GM06990 (cell line): ENCODE measurements at places on chromosomes 3 and 15.
A peak's percentile ranks its signal among the peaks of the same experiment; 100 is the strongest.

DNA sequence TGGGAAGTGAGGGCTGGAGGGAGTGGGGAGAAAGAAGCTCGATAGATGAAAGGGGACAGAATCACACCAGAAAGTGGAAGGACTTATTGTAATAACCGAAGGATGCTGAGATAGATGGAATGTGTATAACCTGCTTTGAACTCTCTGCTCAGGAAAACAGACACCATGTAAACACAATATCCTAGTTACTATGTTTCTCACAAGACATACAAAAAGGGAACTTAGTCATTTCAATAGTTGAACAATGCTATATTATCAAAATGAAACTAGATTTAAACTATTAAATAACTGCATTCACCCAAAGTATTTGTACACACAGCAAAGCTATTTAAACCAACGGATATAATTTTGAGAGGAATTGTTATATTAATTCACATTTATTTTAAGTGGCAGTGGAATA is 108.3 kb upstream of the GADL1 start:
- DNase-seq = peak; percentile 7

DNA sequence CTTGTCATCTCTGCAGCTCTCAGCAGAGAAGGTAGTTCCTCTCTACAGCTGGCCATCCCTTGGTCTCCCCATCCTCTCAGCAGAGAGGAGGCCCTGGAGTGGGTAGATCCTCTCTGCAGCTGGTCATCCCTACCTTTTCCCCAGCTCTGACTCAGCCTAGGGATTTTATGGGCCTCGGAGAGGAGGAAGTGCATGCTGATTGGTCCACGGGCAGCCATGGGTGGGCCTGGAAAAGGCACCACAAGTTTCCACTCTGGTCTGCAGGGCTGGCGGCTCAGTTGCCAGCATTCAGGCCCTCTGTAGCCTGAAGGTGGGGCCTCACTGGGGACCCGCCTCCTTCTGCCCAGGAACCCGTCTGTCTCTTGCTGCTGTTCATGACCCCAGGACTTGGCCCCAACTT is 36.9 kb downstream of the NR1D2 start:
- no peak for DNase-seq

GRCh38 chr15:81386947-81387346 is 12.9 kb upstream of the TMC3 start:
- no peak for DNase-seq

GRCh38 chr3:127628426-127628787 is 578 bp upstream of the PODXL2 start:
- DNase-seq = no peak

DNA sequence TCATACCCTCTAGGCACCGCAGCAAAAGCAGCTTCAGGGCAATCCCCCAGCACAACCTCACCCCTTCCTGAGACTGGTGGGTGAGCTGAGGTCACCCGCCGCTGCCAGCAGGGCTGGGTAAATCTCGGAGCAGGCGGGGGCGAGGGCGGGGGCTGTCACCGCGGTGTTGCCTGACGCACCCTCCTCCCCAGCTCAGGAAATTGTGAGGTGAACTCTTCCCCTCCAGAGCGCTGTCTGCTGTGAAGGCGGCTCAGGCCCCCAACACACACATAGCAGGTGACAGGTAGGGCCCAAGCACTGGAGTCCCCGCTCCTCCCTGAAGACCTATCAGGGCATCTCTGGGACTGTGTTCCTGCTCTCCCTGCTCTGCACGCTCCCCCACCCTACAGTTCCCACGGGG is 30.2 kb upstream of the FURIN start:
- peak; percentile 54 for DNase-seq

DNA sequence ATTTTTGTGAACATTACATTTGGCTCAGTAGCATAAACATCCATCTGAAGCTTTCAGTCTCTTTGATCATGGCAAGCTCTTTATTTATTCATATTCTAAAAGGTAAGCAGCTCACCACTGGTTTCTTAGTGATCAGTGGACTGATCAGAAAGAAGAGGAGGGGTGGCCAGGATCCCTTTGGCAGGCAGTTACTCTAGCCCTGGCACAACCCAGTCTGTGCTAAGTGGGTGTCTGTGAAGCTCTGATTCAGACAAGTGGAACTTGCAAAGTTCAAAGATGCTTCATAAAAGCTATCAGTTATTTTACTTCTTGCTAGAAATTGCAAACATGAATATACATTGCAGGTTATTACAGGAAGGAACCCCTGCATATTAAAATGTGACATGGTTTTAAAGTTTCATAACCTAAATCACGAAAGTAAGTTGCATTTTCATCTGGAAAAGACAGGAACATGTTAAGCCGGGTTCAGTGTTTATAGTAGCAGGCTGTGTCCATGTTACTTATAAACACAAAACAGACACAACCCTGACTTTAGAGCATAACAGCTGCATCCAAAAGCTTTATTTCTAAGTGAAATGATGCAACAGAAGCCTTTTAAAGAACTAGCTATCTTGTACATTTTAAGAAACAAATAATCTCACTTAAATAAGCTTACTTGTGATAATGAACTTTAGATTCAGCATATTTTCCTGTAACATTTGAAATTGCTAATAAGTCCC is 785.3 kb downstream of the MCTP2 start:
- DNase-seq = no peak

- DNase-seq = no peak
These were observed 161.1 kb upstream of the EOMES start for GRCh38 chr3:27883266-27883665.

GRCh38 chr3:139044366-139045210 is at the start of gene PRR23C:
PRR23C (minus strand) TSS chr3:139044892; CDS start chr3:139044620, 272 bp downstream.
- DNase-seq = no peak

- no peak for DNase-seq
These were observed 26.1 kb downstream of the RPL39L start for GRCh38 chr3:187112934-187113793.

GRCh38 chr3:150264561-150265279 is 143.4 kb upstream of the TSC22D2 start:
- no peak for DNase-seq

DNA sequence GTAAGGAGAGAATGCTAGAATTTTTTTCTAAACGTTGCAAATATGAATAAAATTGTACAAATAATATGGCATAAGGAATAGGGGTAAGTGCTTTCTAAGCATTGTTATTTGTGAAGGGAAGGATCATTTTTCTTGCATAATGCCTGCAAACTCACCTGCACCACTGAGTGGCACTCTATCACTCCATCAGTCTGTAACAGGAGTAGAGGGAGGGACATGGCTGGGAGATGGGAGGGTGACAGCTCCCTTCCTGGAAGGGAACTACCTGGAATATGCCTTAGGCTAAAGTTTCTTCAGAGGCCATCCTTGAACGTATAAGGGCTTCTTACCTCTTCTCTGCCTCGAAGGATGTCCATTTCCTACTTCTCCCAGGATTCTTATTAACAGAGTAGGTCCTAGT is 3.0 kb downstream of the NAALADL2 start:
- no peak for DNase-seq

- DNase-seq = no peak
These were observed 81.4 kb downstream of the XRN1 start for GRCh38 chr3:142366434-142366833.

DNA sequence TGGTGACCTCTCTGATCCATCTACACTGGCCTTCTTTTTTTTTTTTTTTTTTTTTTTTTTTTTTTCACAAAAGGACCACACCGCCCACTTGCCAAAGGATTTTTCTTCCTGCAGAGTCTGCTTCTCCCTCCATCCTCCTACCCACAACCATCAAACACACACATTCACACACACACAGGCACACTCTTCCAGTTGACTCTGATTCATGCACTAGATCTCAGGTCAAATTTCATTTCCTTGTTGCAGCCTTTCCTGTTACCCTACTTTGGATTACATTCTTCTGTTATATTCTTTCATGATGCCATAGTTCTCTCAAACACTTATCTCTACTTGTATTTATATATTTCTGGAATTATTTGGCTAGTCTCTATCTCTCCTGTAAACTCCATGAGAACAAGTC is 133.9 kb downstream of the STAC start:
- DNase-seq = no peak
